Right cardiac atrium (tissue), 5 donors: ENCODE measurements at places on chromosomes 1 and 21.

DNA sequence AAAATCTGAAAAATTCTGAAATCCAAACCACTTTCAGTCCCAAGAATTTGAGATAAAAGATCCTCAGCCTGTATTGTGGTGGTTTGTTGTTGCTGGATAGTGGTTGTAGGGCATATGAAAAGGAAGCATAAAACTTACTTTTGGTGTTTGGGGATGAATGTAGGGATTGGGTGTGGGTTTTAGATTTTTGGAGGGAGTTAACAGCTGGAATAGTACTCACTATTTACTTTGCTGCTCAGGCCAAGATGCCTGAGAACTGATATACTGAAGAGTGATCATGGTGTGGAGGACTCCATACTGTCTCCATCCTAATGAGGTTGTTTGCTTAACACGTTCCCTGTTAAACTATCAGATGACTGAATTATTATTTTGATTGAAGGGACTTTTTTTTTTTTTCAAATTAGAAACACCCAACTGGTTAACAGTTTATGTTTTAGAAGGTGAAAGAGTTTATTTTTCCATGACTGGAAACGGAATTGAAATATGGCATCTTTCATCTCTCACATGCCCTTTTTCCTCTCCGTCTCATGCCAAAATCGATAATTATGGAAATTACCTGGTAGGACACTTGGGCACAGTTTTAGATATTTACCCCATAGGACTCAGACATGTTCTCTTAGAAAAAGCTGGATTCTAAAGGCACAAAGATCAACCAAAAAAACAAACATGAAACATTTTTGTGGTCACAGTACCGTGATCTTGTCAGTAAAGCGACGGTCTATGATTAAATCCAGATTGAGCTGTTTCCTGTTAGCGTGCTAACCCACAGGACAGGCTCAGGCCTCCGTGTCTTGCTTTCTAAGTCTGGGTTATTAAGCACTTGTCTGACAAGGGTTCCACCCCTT lies 37.3 kb downstream of the RGL1 start:
- DNase-seq: no peak

DNA sequence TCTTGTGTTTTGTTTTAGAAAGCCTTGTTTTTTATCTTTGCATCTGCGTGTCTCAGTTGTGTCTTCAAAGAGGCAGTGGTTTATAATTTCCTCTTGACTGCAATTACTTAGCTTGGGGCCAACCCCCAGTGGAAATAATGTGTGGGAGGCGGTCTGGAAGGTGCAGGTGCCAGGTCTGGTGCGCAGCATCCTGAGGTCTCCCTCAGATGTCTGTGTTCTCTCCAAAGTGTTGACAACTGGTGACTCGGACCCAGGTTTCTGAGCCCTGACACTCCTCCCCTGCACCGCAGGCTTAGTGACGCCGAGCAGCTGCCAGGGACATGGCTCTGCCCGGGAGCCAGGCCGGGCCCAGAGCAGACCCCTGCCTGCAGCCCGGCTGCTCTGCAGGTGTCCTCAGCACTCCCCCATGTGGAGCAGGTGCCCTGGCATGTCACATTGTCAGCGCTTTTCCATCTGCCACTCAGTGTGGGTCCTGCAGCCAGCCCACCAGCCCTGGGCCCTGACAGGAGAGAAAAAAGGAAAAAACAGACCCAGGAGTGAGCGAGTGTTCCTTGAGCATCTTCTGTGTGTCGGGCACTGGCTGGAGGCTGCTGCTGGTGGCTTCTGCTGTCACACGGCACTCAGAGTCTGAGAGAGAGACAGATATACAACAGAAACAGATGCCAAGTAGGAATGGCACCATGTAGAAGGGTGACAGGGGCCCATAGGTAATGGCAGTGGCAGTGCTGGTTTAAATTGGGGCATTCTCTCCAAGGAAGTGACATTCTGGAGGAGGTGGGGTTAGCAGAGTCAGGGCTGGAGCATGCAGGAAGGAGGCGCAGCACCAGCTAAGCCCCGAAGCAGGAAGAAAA lies 24.8 kb upstream of the SELENON start:
- DNase-seq: no peak

GRCh38 chr21:38486221-38486620 lies 12.1 kb downstream of the ERG start:
- no peak for DNase-seq

- no peak for DNase-seq
These were observed 5.4 kb upstream of the PSMG1 start for GRCh38 chr21:39188521-39189139.

GRCh38 chr1:230536641-230537155 lies 105.6 kb upstream of the COG2 start:
- DNase-seq: no peak

DNA sequence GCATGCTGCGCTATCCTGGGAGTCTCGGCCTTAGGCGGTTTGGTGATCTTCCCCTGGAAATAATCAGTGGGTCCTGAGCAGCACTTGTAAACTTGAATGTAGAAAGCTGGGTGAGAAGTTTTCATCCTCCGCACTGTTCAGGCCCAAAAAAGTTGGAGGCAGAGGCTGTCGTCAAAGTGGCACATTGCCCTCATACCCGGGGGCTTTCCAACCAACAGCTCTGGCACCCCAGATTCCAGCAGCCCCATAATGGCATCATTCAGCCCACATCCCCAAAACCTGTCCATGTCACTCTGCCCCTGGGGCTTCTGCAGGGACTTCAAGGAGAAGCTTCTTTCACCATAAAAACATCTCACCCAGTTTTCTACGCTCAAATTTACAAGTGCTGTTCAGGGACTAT lies 59.3 kb downstream of the TOR1AIP2 start:
- no peak for DNase-seq

GRCh38 chr1:226491093-226491850 lies 57.3 kb upstream of the STUM start:
- no peak for DNase-seq

- DNase-seq: peak; percentile 84
These were observed 5.6 kb upstream of the S100A7 start for GRCh38 chr1:153465811-153466636.

- no peak for DNase-seq
These were observed 681.1 kb downstream of the LTN1 start for GRCh38 chr21:28311411-28312190.
